ENCODE measurements at places on chromosomes 13 and 19.

DNA sequence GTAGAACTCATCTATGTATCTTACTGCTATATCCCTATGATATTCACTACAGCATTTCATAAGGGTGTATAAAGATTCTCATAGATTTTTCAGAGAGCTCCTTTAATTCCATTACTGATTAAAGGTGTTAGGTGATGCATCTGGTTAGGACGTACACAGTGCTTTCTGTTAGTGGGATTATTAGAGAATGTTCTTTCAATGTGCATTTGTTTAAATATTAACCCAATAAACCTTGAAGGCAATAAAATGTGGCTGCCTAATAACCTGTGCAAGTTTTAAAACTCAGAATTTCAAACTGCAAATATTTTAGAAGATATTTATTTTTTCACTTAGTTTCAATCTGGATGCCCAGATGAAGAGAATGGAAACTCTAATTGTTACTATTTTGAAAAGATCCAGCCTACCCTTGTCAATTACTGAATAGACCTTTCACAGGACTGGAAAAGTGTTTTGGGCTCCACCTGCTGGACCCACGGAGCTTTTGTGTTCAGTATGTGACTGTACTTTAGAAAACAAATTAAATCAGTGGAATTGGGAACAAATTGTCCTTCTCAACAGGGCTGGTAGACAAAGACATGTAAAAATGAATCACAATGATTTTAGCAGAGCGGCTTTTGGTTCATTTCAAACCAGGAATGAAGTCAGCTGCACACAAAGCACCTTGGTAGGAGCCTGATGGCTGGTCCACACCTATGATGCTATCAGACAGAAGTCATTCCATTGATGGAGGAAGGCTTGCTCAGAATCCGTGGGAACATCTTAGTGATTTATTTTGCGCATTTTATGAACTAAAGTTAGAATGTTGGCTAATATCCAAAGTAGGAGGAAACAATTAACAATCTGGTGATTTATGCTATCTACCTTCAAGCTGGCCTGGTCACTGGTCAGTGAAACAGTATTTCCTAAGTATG, 89.4 kb upstream of the RAP2A start:
- DNase-seq: peak; percentile 79

DNA sequence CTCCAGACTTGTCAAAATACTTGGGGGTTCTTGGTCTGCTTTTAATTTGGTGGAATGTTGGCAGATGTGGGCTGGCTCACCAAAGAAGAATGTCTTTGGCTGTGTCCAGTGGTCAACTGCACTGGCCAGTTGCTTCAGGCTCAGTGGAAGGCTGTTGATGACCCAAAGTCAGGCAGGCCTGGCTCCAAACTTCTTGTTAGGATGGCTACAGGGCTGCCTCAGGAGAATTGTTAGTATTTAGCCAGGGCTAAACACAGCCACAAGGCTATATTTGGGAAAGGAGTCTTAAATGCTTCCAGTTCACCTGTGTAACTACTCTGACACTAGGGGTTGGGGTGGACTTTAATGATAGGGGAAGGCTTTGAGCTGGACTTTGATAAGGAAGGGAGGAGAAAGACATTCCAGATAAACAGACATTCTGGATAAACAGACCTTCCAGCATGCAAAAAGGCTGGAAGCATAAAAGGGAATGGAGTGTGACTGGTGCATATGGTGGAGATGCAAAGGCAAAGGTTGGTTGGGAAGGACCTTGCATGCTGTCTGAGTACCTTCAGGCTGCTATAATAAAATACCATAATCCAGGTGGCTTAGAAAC, 116.8 kb downstream of the FOXO1 start:
- peak; percentile 51 for DNase-seq

GRCh38 chr13:112995395-112996191, 26.6 kb downstream of the MCF2L start:
- no peak for DNase-seq

DNA sequence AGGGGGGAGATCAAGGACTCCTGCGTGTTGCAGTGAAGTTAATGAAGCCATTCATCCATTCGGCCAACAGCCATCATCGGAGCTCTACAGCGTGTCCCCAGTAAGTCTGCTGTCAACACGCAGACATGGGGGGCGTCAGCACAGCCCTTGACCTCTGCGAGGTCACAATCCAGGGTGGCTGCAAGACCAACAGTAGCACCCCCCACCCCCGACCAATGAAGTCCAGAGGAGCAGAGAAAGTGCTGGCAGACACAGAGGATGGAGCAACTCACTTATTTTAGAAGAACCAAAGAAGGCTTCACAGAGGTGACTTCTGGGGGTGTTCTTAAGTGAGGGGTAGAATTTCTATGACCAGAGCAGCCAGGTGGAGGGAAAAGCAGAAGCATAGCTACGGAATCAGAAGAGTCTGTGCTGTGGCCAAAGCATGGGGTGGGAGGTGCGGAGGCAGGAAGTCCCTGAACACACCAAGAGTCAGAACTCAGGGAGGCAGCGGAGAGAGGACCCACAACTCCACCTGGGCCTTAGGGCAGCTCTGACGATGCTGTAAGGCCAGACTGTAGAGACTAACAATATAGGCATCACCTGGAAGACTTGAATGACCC, 185.4 kb downstream of the FOXO1 start:
- DNase-seq: no peak

DNA sequence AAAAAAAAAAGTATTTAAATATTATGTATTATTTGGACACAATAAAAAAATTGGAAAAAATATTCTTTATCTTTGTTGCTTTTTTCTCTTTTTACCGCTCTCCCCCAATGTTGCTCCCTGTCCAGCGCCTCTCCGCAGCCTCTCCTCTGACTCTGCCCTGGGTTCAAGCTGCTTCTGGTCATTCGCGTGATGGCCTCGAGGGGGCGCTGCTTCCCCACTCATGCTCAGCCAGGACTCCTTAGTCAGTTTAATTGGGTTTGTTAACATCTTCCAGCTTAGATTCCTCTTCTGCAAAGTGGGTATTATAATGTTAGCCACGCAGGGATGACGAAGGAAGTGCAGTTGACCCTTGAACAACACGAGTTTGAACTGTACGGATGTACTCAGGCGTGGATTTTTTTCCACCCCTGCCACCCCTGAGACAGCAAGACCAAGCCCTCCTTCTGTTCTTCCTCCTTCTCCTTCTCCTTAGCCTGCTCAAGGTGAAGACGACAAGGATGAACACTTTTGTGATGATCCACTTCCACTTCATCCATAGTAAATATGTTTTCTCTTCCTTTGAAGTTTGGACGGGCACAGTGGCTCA, 4.9 kb upstream of the NWD1 start:
- peak; percentile 56 for DNase-seq

DNA sequence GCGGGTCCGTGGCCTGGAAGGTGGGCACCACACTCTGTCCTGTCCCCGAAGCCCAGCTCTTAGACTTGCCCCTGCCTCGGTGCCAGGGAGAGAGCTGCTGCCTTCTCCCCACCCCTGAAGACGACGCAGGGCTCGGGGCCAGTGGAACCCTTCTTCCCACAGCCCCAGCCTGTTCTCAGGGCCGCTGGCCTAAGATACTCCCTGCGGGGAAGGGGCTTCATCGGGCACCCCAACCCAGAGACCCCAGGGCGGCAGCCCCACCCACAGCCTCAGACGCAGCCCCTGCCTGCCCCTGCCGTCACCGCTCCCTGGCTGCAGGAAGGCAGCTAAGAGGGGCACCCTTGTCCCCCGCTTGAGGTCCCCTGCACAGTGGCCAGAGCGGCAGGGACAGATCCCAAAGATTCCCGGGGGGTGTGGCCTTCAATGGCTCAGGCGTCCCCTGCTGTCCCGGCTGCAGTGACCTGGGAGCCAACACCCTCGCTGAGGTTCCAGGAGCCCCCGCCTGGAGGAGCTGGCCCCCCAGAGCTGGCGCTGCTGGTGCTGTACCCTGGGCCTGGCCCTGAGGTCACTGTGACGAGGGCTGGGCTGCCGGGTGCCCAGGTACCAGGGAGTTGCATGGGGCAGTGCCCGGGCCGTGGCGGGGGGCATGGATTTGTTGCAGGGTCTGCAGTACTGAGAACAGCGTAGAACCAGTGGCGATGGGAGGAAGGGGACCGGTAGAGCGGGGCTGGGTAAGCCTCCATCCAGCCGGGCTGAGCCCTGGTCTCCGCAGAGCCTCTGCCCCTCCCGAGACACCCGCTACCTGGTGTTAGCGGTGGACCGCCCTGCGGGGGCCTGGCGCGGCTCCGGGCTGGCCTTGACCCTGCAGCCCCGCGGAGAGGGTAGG, 1.0 kb downstream of the AMH start:
- DNase-seq: no peak

GRCh38 chr13:85332615-85333014, 466.6 kb downstream of the SLITRK6 start:
- no peak for DNase-seq

GRCh38 chr19:33771384-33772101, 25.1 kb upstream of the KCTD15 start:
- peak; percentile 73 for DNase-seq

DNA sequence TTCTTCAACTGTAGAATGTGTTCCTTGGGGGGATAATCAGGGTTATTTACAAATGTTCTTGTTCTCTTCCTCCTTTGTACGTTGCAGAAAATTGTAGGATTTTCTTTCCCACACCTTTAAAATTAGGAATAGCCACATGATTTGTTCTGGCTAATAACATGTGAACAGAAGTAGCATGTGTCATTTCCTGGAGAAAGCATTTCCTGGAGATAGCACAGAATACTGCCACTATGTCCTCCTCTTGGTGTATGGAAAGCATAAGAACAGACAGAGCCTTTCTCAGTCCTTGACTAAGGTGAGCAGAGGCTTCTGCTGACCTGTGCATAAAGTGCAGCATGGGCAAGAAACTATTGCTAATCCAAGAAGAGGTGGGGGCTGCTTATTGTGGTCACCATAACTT, 101.8 kb downstream of the FAM216B start:
- DNase-seq: peak; percentile 63

GRCh38 chr19:4859697-4860096, 7.8 kb downstream of the PLIN3 start:
- no peak for DNase-seq

DNA sequence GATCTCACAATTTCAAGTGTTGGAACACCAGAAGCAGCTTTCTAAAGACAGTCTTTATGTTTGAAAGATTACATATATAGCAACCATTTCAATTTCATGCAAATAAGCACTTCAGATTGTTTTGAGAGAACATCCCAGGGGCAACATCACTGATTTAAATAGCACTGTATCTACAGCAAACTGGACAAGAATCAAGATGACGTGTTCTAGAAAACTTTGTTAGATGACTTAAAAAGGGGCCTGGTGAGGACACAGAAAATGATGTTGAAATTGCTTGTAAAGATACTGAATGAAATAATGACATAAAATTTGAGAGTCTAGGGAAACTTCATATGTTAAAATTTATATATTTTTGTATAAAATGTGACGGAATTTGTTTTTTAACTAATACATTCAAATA, 277.1 kb downstream of the KLF12 start:
- DNase-seq: peak; percentile 43

GRCh38 chr19:54207983-54208783, 7.5 kb downstream of the RPS9 start:
- peak; percentile 94 for DNase-seq

DNA sequence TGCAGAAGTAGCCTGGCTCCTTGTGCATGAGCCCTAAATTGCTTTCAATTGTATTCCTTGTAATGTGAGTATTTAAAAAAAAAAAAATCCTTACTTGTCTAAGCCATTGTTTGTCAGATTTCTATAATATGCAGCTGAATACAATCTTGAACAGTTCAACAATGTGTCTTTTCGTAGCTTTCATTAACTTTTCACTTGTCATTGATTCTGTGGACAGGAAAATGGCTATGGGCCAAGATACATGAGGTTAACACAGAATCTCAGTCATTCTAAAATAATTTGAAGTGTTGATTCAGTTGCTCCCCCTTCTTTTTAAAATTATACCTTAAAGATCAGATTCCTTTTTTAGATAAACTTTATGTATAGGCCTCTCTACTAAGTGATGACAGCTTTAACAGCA, 395.8 kb upstream of the KLF12 start:
- DNase-seq: no peak

- no peak for DNase-seq
Measured at GRCh38 chr13:110517505-110518225, 43.9 kb downstream of the RAB20 start.

DNA sequence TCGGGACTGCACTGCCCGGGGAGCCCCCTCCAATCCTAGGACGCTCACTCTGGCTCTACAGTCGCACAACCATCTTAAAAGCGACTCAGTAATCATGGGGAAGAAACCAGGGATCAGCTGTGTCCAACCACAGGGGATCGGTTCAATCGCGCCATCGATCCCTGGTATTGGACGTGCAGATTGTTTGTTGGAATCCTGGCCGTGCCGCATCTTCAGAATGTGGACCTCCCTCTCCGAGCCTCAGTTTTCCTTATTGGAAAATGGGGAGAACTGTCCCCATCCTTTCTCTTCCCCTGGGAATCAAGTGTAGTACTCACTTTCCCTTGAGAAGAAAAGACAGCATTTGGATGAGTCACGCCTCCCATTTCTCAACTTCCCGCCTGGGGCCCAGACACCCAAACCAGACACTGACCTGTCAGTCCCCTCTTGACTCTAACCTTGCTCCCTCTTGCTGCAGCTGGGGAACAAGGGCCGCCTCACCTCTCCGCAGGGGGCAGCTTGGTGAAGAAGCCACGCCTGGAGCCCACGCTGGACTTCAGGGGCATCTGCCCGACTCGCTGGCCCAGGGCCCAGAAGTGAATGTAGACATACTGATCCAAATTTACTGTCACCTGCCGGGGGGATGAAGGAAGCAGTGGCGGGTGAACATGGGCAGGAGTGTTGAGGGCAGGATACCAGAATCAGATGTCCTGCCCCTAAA, 17.6 kb downstream of the EMP3 start:
- DNase-seq: peak; percentile 73

- DNase-seq: no peak
Measured at GRCh38 chr19:30074741-30075715, 133.0 kb downstream of the URI1 start.

DNA sequence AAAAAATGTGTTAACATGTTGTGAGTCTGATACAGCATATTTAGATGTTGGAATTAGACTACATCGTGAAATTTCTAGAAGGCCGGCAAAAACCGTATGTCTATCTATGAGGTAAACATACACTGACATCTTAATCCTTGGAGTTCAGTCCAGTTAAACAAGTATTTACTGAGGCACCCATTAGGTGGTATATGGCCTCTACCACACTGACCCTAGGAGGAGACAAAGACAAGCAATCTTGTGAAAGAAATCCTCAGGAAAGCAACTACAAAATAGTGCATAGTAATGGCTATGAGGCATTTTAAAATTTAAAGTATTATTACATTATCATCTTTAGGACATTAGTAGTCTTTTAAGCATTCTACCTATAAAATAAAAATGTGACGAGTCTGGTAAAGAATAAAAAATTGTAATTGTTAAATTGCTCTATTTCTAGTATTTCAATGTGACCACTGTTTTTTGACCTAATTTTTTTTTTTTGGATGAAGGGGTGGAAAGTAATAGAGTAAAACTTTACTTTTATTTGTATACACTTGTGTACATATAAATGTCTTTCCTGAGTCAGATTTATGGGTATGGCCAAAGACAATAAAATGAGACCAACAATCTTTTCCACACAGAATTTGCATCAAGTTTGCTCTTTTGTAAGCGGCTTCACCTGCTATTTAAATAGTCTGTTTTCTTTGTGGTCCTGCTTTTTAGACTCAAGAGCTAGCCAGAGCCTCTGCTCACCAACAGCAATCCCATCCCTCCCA, 50.5 kb downstream of the KATNAL1 start:
- DNase-seq: peak; percentile 29
